ENCODE measurements at places on chromosomes 11 and 22.
A peak's percentile ranks its signal among the peaks of the same experiment; 100 is the strongest.

GRCh38 chr11:68523743-68524142 is 63.2 kb downstream of the PPP6R3 start:
- H3K27ac ChIP-seq = no peak overlapping the region
- no peaks in the 10 kb centered on the region for H3K4me1 ChIP-seq
- DNase-seq = no peak
- H3K27me3 ChIP-seq = no peaks in the 10 kb centered on the region
- no peak overlapping the region for H3K4me3 ChIP-seq

DNA sequence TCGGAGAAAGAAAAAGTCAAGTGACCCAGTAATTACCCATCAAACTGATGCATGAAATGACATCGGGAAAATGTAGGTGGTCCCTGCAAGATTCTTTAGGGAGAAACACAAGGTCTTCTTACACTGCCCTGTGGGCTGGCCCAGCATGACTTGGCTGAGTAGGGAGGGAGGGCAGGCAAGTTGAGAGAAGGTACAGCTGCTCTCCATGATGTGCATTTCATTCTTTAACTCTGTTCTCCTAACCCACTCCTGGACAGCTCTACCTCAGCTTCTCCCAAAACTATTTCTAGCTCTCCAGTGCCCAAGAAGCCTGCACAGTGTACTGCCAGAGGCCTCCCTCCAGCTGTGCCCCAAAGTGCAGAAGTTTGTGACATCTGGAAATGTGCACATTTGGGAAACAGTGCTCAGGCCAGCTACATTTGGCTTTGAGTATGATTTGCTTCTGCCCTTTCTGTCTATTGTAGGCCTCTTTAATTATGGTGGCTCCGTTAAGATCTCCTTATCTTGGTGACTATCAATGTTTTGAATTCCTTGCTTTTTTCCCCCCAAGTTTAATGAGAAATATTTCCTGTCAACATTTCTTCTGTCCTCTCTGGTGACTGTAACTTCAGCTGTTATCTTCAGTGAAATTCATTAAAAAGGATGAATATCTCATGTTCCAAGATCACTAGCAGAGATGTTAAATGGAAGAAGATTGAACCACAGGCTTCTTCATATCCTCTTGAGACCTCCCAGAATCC is 26.7 kb upstream of the PRSS23 start:
- H3K27me3 ChIP-seq = no peaks in the 10 kb centered on the region
- H3K36me3 ChIP-seq = no peaks in the 10 kb centered on the region
- H3K27ac ChIP-seq = no peak overlapping the region
- DNase-seq = no peak
- peaks cover 5% of the 10 kb centered on the region for H3K4me1 ChIP-seq

DNA sequence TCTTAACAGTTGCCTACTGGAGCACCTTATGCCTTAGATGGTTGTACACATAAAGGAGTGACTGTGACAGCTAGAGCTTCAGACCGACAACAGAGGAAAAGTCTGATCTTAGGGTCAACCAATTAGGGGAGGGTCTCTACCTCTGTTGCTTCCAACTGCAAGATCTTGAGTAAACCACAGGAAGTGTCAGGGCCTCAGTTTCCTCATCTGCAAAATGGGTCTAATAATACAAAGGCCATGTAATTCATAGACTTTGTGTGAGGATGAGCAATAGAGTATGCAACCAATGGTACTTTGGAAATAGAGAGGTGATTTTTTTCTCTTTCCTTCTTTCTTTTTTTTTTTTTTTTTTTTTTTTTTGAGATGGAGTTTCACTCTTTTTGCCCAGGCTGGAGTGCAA is 16.4 kb upstream of the ANO1 start:
- no peak overlapping the region for H3K4me3 ChIP-seq
- no peak overlapping the region for H3K27ac ChIP-seq
- H3K27me3 ChIP-seq = peaks cover 4% of the 10 kb centered on the region
- H3K4me1 ChIP-seq = no peaks in the 10 kb centered on the region

DNA sequence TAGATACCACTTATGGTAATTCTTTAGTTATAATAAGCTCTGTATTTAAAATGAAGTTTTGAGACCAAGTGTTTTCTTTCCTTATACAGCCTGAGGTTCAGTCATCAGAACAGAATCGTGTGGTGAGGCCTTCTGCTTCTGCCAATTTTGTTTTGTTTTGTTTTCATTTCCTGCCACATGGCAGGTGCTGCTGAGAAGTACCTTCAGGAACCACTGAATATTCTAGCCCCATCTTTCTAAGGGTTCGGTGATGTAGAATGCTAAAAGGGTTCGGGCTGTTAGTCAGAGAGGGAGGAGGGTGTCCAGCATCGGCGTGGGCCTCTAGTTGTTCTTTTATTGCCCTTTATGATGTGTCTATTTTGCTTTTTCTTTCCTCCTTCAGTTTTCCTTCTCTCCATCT is 25.8 kb downstream of the TNRC6B start:
- no peak overlapping the region for H3K27ac ChIP-seq
- H3K4me3 ChIP-seq = no peak overlapping the region
- DNase-seq = no peak
- peaks cover 3% of the 10 kb centered on the region for H3K4me1 ChIP-seq
- H3K36me3 ChIP-seq = peaks cover 36% of the 10 kb centered on the region

DNA sequence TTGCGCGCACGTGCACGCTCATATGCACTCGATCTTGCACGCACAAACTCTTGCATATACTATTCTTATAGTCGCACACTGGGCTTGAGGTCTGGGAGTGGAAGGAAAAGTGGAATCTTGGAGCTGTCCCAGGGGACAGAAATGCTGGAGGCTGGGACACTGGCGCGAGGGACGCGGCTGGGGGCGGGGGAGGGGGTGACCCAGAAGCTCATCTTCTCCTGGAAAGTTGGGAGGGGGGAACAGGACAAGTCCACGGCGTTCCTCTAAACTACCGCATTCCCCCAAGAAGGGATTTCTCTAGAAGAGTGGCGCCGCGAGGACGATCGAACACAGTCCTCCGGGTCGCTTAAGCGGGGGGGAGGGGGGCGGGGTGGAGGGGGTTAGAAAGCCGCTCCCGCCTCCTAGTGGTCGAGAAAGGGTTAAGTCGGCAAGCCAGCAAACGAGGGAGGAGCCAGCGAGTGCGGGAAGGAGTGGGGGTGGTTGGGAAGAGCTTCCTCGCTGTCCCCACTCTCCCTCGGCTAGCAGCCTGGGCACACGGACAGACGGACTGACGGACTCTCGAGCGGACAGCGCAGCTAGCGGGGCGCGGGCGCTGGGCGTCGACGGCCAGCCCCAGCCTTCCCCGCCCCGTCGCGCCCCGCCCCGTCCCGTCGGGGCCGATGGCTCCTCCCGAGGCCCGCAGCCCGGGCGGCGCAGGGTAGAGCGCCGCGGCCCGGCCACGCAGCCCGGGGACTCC is at the start of gene RTN4RL2:
Gene RTN4RL2, plus strand, starts transcription at position 507 of the 736 bp plus-strand sequence. CDS start 338 bp downstream, outside the sequence.
- peak within 1 kb of the TSS; percentile 85 for H3K4me3 ChIP-seq
- H3K4me1 ChIP-seq = peaks cover 29% of the 10 kb centered on the region
- H3K27ac ChIP-seq = no peak within 1 kb of the TSS
- peak; percentile 72 for DNase-seq
- peaks cover 22% of the 10 kb centered on the region for H3K27me3 ChIP-seq

GRCh38 chr11:114027391-114027790 is 32.1 kb upstream of the ZBTB16 start:
- H3K27me3 ChIP-seq = no peaks in the 10 kb centered on the region
- H3K27ac ChIP-seq = no peak overlapping the region

GRCh38 chr11:68328374-68329091 is 16.1 kb downstream of the LRP5 start:
- H3K4me3 ChIP-seq = no peak overlapping the region
- peak; percentile 58 for DNase-seq
- H3K27ac ChIP-seq = peak overlapping the region; percentile 61

DNA sequence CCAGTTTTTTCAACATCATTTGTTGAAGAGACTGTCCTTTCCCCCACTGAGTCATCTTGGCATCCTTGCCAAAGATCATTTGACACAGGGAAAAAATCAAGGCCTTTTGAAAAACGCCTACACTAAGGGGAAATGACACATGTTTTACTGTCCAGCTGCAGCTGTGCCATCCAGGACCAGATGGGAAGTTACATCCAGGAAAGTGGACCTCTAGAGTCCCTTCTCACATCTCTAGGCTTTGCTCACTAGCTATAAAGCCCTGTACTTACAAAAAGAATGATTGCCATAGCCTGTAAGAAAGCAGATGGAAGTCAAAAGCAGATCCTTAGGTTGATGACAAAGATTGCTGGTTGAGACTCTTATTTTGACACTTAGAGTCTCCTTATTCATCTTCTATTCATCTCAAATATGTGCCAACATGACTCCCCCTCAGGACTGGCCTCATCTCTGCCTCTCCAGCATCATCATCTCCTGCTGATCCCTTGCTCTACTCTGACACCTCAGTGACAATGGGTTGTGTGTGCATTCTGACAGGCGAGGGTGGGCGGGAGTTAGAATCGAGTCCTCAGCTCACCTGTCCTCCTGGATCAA is 22.8 kb downstream of the OSBP2 start:
- no peak overlapping the region for H3K4me3 ChIP-seq
- no peaks in the 10 kb centered on the region for H3K36me3 ChIP-seq
- peaks cover 7% of the 10 kb centered on the region for H3K27me3 ChIP-seq
- no peaks in the 10 kb centered on the region for H3K4me1 ChIP-seq
- DNase-seq = no peak

DNA sequence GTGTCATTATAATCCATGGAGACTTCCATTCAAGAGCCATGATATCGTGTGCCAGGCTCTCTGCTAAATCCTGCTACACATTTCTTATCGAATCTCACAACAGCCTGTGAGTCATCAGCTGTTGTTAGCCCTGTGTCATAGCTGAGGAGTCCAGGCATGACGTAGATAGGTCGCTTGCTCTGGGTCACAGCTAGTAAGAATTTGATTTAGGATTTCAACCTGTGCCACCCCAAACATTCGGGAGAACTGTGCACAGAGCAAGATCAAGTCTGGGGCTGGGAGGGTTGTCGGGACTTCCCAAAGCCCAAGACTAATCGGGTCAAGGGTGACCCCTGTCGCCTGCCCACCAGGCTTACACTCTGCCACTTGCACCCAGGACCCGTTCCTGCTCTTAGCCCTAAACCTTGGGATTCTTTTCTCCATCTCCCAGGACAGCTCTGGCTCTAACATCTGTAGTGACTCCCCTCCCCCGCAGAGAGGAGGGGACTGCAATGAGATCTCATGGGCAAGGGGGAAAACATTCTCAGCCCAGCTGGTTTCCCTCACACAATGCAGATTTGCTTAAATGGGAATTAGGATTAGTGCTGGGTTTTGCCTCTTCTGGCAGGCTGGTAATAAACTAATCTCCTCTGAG is 34.3 kb downstream of the TSPAN18 start:
- peaks cover 28% of the 10 kb centered on the region for H3K4me1 ChIP-seq
- H3K27ac ChIP-seq = peak overlapping the region; percentile 67
- peaks cover 25% of the 10 kb centered on the region for H3K36me3 ChIP-seq

All from neuronal stem cell (in vitro differentiated cells).